Lower lobe of right lung (tissue), 2 donors: ENCODE measurements at places on chromosomes 13 and 19.

GRCh38 chr13:86581706-86582105 lies 782.5 kb upstream of the SLITRK6 start:
- DNase-seq = no peak

- DNase-seq = no peak
Observed at GRCh38 chr13:58376775-58377174, 745.2 kb downstream of the PCDH17 start.

GRCh38 chr19:4441994-4442818 lies 15.4 kb downstream of the UBXN6 start:
- no peak for DNase-seq

DNA sequence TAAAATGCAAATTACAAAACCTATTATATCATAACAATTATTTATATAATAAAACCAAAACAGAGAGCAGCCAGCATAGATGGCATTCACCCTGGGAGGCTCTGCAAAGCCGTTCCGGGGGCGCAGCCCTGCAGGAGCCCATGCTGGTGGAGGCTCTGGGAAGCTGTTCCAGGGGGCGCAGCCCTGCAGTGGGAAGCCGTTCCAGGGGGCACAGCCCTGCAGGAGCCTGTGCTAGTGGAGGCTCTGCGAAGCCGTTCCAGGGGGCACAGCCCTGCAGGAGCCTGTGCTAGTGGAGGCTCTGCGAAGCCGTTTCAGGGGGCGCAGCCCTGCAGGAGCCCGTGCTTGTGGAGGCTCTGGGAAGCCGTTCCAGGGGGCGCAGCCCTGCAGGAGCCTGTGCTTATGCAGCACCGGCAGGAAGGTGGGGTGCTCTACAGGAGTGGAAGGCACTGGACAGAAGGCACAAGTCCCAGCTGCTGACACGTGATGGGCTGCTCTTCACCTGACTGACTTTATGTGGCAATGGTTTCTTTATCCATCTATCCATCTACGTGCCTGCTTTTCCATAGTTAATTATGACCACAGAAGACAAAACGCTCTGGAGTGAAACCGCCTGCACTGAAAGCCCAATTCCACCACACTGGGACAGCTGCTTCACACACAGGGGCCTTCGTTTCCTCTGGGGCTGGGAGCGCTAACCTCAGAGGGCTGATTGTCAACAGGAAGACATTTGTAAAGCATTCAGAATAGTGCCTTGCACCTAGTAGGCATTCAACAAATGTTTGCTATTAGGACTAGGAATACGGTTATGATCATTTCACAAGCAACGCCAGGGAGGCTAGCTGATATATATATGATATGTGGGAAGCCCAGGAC lies 23.7 kb downstream of the PCID2 start:
- no peak for DNase-seq

- peak; percentile 64 for DNase-seq
Observed at GRCh38 chr13:51844862-51845573, at the start of gene TMEM272. TSS of gene TMEM272 (minus strand) at chr13:51845177. CDS start at chr13:51838530, 6,647 bp downstream.

DNA sequence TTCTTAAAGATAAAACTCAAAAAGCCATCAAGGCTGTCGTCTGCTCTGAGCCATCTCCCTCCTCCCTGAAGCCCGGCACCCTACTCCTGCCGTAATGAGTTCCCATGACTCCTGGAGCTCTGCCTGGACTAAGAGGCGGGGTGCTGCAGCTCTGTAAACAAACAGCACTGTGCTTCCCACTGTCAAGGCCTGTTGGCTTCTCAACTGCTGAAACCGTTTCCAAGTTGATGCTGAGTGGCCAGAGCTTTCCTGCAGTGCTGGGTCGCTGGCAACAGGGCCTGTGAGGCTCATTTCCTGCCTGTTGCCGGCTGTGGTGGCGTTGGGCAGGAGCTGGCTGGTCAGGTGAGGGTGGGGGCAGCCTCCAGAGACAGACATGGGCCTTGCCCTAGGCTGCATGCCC lies 26.7 kb upstream of the ISYNA1 start:
- peak; percentile 75 for DNase-seq

DNA sequence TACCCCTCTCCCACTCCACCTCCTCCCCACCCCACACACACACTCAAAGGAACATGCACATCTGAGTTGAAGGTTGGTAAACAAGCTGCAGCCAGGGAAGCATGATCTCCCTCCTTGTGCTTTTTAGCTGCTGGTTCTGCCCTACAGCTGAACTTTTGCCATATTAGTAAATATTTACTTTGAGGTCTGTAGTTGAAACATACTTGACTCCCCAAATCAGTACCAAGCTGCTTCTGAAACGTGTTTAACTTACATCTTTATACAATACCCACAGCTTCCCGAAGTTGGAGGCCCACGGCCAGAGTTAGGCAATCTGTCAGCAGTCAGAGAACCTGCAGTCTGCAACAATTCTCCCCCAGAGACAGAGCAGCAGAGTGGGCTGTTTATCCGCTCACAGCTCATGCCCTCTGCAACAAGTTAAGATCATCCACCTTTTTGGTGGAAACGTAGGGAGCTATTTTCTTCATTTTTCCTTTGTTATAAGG lies 1.5 kb upstream of the PCDH20 start:
- no peak for DNase-seq

GRCh38 chr19:13014101-13014920 lies 19.0 kb downstream of the NFIX start:
- no peak for DNase-seq

GRCh38 chr19:13172346-13173138 lies 22.3 kb downstream of the IER2 start:
- DNase-seq = peak; percentile 87

DNA sequence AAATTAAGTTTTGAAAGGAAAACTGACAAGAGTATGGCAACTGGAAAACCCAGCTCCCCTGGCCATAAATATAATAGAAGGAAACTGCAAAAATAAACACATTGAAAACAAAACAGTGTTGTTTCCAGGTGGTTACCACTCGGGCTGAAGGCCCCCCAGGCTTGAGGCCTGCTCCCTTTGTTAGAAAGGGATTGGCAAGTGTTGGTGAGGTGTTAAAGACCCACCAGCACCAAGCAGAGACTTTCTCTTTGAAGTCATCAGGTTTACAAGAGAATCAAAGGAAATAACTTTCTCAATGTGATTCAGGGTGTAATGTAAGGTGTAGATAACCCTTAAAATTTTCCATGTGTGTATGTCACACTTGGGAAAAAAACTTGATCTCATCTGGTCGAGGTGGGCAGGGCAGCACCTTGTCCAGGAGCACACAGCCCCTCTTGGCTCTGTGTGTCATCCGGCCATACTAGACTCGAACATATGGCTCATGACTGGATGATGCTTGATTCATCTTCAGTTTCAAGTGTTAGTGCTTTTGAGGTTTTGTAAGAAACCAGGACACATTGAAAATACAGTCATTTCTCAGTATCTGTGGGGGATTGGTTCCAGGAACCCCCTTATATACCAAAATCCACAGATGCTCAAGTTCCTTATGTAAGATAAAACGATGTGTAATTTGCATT lies 7.8 kb downstream of the ACTN4 start:
- DNase-seq = no peak

GRCh38 chr19:48390188-48391099 lies 907 bp downstream of the KDELR1 start:
- DNase-seq = peak; percentile 77

GRCh38 chr19:8262431-8262830 lies 45.7 kb downstream of the CD320 start:
- DNase-seq = no peak

DNA sequence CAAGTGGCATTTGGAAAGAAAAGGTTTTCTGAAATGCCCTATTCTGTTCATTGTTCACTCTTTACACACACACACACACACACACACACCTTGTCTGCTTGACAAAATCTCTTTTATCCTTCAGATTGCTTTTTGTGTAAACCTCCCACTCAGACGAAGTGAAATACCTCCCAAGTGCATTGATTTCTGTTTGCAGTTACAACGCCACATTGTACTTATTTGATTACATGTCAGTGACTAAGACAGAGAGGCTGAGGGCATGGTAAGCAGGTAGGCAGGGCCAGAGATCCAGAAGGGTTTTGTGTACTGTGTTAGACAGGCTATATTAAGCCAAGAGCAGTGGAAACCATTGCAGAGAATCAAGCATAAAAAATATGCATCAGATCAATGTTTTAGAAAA lies 561.8 kb downstream of the GPC6 start:
- DNase-seq = no peak

- DNase-seq = peak; percentile 91
Observed at GRCh38 chr19:5803752-5804515, 933 bp upstream of the NRTN start.

DNA sequence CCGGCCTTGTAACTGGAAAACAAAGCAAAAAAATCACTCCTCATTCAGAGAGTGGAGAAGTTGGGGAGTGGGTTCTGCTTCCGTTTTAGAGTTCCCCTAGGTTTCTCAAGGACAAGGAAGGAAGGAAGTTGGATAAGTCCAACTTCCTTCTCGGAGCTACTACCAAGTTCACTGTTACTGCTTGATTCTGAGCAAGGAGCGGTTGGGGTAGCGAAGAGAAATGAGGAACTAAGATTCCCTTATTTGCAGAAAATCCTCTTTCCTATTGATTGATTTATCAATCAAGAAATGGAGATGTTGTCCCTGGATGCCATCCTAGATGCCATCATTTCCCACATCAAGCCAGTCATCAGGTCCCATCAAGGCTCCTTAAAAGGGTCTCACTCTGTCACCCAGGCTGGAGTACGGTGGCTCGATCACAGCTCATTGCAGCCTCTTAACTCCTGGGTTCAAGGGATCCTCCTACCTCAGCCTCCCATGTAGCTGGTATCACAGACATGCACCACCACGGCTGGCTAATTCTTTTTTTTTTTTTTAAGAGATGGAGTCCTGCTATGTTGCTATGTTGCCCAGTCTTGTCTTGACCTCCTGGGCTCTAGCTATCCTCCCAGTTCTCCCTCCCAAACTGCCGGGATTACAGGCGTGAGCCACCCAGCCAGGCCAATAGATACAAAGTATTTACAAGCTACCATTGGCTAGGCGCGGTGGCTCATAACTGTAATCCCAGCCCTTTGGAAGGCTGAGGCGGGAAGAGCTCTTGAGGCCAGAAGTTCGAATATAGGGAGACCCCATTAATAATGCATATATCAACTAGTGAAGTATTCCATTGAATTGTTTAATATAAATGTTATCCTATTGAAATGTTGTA lies 809 bp upstream of the B9D2 start:
- DNase-seq = no peak

DNA sequence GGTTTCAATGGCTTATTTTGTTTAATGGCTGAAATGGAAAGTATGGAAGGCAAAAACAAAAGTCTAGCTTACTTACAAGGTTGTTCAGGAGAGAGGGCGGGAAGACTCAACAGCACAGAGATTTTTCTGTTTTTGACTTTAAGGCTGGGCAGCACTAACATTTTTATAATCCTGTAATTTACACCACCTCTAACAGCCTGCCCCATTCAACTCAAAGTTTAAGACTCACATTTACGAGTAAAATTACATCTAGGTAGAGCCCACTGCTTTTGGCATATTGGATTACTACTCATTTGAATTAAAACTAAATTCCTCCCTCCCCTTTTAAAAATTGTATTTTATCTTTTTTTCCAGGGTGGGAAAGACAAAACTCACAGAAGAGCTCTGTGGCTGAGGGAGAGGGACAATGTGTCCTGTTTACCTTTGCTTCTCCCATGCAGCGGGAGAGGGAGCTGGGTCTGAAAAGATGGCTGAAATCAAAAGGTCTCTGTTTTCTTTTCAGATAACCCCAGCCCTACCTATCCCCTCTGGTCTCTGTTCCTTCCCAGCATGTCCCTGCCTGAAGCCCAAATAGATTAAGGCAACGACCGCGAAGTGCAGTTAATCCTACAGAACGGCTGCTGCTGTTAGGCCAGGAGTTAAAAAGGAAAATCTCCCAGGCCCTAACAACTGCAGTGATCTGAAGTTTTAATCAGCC lies 6.6 kb downstream of the EFNB2 start:
- DNase-seq = no peak

- DNase-seq = no peak
Observed at GRCh38 chr13:25973576-25973975, 78.2 kb downstream of the SHISA2 start.

GRCh38 chr19:45040059-45040771 lies 1.4 kb downstream of the CLASRP start:
- no peak for DNase-seq

GRCh38 chr13:98873377-98874028 lies 104.4 kb downstream of the DOCK9 start:
- DNase-seq = no peak

- DNase-seq = no peak
Observed at GRCh38 chr13:78657699-78658629, 991 bp downstream of the OBI1 start.

DNA sequence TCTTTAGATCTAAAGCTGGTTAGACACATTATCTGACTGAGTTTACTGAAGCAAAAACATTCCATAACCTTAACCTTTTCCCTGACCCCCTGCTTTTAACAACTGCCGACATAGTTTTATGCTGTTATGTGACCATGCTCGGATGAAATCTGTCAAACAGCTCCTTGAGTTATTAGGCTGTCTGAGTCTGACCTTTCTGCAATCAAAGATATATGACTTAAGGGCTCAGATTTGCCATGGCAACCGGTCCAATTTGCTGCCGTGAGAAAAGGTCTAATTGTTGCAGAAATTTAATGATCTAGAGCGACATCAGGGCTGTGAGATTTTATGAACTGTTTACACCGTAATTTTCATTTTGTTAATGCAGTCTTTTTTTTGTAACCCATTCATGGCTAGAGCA lies 61.8 kb downstream of the URI1 start:
- DNase-seq = no peak

- DNase-seq = no peak
Observed at GRCh38 chr13:23993680-23993985, 96.3 kb upstream of the C1QTNF9B start.

DNA sequence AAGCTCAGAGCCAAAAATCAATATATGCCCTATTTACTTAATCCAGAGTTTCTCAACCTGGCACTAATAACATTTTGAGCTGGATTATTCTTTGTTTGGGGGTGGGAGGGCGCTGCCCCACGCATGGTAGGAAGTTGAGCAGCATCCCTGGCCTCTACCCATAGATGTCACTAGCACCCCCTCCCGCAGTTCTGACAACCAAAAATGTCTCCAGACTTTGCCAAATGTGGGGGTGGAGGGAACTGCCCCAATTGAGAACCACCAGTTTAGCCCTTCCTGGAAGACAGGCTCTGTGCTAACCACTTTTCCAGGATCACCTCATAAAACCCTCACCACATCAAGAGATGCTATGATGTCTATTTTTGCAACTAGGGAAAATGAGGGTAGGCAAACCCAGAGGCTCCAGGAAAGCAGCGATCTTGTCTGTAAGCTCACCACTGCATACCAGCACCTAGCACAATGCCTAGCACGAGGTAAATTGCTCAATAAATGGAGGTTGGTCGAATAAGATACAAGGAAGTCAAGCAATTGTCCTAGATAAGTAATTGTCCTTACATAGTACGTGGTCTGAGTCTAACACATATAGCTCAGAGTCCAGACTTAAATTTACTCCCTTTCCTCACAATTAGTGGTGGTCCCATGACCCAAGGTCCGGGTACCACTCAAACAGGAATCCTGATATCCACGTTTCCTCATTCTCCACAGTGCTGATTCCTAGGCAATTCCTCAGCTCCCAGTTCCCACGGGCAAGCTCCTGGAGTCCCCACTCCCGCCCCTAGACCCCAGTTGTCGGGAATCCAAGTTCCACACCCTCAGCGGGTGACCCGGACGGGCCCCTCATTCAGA lies 892 bp downstream of the TRIR start:
- DNase-seq = no peak
